ENCODE measurements at places on chromosomes 1 and 21.

GRCh38 chr1:113938192-113938591 is 9.1 kb downstream of the HIPK1 start:
- no peak for DNase-seq

- no peak for DNase-seq
Measured at GRCh38 chr1:200947059-200947566, 52.4 kb downstream of the INAVA start.

DNA sequence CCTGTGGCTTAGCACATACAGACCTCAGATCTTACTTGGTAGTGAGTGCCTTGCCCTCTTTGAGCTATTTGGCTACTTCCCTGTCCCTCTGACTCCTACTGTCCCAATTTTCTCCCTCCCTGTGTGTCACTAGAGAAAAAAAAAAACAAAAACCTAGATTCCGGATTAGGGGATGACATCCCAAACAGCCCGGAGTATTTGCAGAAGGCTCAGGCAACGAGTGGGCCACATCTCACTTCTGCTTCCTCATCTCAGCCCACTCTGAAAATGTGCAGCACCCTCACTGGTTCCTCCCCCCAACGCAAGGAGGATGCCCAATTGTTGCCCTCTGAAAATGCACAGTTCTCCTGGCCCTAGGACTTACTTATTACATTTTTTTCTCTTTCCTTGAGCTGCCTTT is 4.9 kb downstream of the NHLH1 start:
- DNase-seq = no peak

DNA sequence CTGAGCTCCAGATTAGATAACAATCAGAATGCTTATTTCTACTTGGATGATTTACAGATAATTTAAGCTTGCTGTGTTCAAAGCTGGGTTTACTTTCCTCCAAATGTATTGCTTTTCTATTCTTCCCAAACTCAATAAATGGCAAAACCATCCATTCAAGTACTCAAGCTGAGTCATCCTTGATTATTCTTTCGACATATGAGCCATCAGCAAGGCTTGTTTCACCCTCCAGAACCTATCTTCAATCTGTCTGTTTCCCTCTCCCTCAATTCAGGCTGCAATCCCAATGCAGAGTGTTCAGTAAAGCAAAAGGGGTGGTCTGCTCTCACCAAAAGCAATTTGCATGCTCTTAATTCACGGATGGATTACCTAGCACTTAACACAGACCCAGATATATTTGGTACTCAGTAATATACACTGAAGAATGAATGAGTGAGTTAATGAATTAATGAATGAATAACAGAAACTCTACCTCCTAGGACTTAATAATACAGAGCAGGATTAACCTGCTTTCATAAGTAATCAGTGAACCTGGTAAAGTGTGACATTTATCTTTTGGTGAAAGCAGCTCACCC is 41.9 kb downstream of the DDR2 start:
- no peak for DNase-seq

- no peak for DNase-seq
Measured at GRCh38 chr1:90319918-90320317, 325.0 kb downstream of the ZNF326 start.

- no peak for DNase-seq
Measured at GRCh38 chr1:185843986-185844385, 109.8 kb downstream of the HMCN1 start.

DNA sequence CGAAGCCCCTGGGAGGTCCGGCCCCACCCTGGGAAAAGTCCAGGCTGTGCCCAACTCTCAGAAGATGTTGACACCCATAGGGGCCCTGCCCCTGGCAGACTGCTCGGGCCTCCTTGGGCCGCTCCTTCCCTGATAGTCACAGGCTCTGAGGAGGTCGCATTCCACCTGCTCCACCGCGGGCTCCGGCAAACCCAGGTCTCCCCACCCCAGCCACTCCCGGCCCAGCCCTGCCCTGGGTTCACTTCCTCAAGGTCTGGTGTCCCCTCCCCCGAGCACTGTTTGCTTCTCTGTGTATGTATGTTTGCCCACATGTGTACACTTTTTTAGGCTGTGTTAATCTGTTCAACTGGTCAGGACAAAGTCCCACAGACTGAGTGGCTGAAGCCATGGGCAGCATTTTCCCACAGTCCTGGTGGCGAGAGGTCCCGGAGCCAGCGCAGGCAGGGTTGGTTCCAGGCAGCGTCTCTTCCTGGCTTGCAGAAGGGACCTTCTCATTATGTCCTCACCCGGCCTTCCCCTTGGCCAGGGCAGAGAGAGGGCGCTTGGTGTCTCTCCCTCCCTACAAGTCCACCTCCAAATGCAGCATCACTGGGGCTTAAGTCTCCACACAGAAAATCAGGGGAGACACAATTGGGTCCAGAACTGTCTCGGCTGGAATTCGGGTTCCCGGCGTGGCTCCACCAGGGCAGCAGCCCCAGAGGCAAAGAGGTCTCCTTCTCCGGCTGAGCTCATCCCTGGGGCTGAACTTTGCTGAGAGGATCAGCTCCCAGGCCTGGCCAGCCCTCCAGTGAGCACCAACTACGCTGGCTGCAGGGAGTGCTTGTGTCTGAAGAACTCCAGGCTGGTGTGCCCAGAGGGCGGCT is 10.5 kb upstream of the PRXL2B start:
- DNase-seq = no peak

GRCh38 chr1:218521414-218522169 is 176.5 kb downstream of the TGFB2 start:
- peak; percentile 10 for DNase-seq

DNA sequence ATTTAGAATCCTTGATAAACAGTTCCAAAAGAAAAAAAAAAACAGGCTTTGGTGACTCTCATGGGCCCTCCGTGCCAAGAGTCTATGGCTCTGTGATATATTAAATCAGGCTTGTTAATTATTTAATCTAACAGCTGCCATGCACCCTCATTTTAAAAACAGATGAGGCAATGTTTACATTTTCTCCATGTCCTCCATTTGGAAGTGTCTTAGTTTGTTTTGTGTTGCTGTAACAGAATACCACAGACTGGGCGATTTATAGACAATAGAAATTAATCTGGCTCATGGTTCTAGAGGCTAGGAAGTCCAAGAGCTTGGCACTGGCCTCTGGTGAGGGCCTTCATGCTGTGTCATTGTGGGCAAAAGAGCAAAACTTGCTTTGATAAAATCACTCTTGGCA is 58.0 kb downstream of the B3GALT5 start:
- no peak for DNase-seq

DNA sequence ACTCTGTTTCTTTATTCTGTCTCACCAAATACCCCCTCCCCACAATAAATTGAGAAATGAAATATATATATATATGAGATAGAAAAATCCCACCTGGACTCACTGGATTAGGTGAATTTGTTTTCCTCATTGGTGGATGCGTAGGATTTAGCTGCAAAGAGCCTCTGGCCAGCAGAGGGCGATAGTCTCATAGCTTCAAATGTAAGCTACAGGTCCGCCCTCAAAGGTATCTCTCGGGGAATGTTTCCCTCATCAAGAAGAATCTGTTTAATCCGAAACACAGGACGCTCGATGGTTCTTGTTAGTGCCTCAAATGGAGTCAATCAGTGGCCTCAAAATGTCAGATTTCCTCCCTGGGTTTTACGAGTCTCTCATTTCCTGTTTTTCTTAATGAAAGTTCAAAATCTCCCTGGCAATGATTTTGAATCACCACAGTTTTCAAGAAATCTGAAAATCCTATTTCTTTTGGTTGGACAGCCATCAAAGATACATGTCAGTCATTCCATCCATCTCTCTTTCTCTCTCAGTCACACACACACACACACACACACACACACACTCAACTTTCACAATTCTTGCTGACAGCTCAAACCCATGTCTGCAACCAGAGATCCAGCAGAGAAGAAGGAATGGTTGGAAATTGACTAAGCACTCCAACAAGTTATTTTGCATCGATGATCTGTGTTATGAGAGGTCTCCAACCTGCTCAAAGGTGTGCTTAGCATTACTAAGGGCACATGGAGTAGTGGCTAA is 13.9 kb upstream of the CAMK1G start:
- DNase-seq = peak; percentile 75

DNA sequence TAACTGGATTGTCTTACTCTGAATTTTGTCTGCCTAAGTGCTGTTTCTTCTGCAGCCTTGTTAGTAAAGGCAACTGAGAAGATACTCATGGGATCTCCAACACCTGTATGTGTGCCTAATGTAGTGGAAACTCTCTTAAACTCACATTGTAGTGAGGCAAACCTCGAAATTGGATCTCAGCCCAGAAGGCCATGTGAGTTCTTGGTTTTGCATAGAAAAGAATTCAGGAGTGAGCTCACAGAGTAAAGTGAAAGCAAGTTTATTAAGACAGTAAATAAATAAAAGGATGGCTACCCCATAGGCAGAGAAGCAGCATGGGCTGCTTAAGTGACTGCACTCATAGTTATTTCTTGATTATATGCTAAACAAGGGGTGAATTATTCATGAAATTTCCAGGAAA is 1344.7 kb downstream of the NCAM2 start:
- no peak for DNase-seq
